GM12864 (cell line): ENCODE measurements at places on chromosomes 5 and 9.
A peak's percentile ranks its signal among the peaks of the same experiment; 100 is the strongest.

DNA sequence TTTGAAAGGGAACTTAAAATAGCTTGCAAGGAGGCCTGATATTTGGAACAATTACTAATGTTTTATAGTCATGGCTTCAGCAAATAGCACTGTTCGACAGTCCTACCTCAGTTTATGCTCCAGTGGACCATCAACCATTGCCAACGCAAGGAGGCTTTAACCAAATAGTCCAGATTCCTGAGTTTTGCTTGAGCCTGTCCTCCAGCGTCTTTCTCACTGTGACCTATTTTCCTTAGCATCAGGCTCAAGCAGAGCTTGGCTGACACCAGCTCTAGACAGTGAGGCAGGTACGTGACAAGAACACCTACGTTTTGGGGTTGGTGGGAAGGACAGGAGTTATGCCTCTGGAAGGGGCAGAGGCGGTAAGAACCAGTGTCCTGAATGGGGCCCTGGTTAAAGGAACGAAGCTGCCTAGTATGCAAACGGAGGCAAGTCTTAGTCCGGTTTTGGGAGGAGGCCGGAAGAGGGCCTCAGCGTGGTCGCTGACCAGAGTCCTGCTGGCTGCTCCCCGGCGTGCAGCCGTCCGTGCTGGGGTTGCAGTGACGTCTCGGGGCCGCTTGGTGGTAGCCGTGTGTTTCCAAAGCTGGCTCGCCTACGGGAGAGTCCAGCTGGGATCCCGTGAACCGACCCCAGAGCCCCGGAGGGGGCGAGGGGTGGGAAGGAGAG, 998 bp upstream of the FGF18 start:
- peak; percentile 12 for DNase-seq

DNA sequence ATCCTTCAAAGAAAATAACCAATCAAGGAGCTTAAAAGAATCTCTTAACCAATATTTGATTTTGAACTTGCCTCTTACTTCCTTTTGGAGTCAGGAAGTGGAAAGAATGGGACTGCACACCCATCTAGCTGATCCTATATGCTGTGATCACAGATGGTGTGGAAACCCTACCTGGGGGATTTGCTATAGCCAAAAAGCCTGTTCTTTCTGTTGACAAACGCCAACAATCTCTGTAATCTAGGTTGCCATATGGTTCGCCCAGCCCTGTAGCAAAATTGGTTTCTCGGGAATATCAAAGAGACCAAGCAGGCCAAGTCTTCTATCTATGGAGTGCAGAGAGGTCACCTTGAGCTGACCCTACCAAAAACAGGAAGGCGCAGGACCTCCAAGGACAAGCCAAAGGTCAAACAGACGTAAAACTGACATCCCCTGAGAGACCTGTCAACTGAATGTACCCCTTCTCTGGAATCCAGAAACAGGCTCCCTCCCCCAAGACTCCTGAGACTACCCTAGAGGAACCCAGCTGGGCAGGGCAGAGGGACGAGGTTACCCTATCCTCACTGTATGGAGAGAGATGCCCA, 19.4 kb downstream of the NRG2 start:
- DNase-seq = no peak

DNA sequence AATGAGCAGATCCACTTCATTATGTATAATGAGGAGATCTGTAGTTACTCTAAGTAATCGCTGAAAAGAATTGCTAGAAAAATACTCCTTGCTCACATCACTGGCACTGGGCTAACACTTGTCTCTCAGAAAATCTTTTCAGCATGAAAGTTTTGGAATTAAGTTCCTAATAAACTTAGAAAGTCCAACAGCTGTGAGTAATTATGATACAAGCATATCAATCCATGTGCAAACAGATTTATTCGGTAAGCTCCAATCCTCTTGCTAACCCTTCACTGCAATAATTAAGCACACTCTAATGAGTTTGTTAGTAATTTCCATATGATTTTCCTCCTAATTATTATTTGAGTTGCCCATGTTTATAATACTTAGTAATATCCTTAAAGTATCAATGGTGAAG, 652.6 kb upstream of the WWC1 start:
- DNase-seq = no peak

DNA sequence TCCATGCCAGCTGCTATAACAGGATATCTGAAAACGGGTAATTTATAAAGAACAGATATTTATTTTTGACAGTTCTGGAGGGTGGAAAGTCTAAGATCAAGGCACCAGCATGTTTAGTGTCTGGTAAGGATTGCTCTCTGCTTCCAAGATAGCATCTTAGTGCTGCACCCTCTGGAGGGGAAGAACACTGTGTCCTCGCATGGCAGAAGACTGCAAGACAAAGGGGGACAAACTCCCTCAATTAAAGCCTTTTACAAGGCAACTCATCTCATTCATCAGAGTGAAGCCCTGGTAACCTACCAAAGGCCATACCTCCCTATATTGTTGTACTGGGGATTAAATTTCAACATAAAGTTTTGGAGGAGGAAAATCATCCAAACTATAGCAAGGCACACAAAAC, 298.9 kb upstream of the EDIL3 start:
- no peak for DNase-seq

DNA sequence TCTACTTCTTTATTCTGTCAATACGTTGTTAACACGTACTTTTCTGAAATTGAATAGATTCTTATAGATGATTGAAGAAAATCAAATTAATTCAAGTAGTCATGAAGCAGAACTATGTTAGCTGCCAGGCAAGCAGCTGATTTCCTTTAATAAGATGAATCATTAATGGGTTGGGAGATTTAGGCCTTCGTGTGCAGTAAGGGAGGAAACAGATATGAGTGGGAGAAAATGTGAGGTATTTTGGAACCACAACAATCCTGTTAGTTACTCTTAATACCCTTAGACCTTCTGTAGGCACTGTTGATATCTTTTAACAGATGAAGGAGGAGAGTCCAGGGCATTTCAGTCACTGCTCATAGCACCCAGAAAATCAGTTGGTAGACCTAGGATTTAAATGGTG, 121.0 kb downstream of the AOPEP start:
- no peak for DNase-seq

GRCh38 chr5:175884214-175884613, 12.8 kb downstream of the CPLX2 start:
- no peak for DNase-seq

DNA sequence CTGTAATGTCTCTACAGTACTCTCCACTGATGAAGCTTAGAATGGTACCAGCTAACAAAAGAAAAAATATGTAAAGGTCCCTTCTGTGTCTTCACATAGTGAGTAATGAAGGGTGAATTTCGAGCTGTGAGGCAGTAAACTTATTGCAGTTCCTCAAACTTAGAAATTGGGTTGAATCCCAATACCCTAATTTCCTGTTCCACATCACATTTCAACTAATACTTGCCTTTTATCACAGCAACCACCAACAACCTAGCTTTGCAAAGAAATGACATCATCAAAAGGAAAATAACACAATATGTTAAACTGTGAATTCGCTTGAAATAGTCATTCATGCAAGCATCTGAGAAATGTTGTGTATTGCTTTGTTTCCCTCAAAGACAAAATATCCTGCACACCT, 9.4 kb upstream of the TNFAIP8 start:
- no peak for DNase-seq

GRCh38 chr5:168234133-168234532, 57.3 kb upstream of the WWC1 start:
- no peak for DNase-seq

DNA sequence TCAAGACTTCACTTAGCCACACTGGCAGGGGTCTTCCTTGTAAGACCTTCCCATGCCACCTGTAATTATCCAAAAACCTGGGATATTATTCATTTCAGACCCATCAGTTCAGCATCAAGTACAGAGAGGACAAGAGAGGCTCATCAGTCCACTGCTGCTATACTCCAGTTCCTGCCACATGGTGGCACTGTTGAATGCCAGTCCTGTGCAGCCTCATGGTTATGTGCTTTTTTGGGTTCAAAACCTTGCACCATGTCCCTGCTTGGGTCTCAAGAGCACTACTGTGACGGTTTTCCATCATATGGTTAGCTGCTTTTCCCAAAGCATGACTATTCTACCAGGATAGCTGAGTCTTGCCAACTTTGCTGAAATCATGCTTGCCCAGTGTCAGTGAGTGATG, 8.5 kb downstream of the PTGS1 start:
- DNase-seq = no peak

DNA sequence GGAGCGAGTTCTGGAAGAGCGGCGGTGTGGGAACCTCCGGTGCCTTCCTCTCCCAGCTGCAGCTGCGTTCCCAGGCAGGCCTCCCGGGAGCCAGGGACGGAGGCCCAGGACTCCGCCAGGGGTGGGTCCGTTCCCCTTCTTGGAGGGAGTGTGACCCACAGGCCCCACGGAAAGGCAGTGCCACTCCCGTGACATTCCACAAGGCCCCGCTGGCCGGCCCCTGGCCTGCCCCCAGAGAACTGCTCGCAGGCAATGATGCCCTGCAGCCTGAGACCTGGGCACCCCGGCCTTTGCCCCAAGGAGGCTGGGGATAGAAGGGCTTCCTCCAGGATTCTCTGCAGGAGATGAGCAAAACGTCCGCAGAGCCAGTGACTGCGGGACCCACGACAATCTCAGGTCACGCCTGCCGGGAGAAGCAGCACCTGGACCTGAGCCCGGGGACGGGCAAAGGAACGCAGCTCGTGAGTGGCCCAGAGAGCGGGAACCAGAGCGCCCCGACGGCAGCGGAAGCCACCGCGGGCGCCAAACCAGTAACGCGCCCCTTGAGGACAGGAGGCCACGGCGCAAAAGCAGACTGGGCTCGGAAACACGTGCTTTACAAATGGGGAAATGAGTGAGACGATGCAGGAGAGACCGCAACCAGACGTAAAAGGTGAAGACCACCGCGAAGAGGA, 9.3 kb downstream of the OBP2B start:
- DNase-seq = no peak

- DNase-seq = no peak
Measured at GRCh38 chr9:16103620-16104397, 551.0 kb downstream of the CCDC171 start.

DNA sequence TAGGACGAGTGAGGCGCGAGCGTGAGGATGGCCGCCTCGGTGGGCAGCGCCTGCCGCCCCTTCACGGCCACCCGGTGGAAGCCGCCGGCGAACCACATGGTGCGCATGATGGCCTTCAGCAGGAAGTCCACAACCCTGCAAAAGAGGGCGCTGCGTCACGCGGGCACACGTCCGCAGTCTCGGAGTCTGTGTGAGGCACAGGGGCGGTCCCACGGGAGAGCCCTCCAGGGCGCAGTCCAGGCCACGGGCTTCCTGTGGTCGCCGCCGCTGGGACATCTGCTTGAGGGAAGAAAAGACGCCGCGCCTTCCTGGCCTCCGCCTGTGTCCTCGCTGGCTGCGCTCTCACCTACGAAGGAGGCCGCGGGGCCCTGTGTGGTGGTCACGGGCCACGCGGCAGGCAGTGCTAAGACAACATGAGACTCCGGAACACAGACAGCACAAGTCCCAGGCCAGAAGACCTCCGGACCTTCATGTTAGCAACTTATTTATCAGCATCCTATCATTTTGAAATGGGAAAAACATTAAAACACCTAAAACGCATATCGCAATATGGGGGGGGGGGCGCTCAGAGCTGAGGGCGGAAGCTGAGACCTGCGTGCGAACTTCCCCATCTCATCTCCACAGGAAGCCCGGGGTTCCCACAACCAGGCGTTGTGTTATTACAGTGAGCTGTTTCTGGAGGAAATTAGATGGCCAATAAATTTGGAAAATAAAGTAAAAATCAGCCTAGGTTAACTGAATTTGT, 28.8 kb downstream of the LPCAT1 start:
- no peak for DNase-seq

DNA sequence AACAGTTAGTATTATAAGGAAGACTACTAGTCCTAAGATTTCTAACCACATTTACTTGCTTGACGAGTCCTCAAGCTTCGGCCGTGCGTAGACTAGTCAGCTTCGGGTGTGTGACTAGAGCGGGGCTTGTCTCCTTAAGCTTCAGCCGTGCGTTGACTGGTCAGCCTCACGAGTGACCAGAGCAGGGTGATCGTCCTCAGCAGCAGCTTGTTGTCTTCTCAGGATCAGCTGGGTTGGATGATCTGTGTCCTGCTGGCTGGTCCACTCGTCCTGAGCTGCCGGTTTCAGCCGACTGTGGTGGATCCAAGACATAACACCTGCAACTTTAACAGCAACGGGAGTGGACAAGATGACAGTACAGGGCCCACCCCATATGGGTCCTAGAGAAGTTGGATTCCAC, 16.7 kb downstream of the CEL start:
- no peak for DNase-seq

DNA sequence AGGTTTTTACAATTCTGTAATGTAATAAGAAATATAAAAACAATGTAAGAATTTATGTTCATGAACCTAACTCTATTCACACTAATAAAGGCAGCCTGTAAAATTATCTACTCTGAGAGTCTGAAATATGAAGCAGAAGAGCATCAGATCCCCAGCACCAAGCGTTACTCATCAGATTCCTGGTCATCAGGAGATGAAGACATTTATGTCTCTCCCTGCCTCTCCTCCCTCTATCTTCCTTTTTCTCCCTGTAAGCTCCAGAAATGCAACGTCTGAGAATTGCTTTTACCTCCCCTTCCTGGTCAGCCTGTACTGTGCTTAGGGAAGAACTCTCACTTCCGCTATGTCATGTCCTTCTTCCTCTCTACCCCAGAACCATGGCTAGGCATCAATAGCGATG, 114.4 kb upstream of the SLIT3 start:
- DNase-seq = no peak

- no peak for DNase-seq
Measured at GRCh38 chr5:10981932-10982331, 220.9 kb upstream of the DAP start.

GRCh38 chr5:147248561-147248960, 13.7 kb downstream of the STK32A start:
- no peak for DNase-seq

GRCh38 chr9:132409828-132410528, at the start of gene CFAP77:
Gene CFAP77, plus strand, starts transcription at chr9:132410211. Its CDS starts 61 bp downstream, at chr9:132410272.
- no peak for DNase-seq

DNA sequence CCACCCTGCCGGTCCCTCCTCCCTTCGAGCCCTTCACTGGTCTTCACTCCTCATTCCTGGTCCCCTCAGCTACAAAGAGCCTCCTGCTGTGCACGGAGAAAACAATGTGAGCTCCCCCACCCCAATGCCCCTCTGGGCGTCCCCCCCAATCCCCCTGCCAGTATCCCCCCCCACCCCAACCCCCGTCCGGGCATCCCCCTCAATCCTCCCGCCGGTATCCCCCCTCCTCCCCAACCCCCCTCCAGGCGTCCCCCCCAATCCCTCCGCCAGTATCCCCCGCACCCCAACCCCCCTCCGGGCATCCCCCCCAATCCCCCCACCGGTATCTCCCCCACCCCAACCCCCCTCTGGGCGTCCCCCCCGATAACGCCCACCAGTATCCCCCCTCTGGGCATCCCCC, 42.8 kb downstream of the EXD3 start:
- DNase-seq = no peak
